ENCODE measurements at places on chromosomes 11 and 22.

GRCh38 chr11:44868455-44869421 lies 81.9 kb downstream of the TP53I11 start:
- no peak for DNase-seq

DNA sequence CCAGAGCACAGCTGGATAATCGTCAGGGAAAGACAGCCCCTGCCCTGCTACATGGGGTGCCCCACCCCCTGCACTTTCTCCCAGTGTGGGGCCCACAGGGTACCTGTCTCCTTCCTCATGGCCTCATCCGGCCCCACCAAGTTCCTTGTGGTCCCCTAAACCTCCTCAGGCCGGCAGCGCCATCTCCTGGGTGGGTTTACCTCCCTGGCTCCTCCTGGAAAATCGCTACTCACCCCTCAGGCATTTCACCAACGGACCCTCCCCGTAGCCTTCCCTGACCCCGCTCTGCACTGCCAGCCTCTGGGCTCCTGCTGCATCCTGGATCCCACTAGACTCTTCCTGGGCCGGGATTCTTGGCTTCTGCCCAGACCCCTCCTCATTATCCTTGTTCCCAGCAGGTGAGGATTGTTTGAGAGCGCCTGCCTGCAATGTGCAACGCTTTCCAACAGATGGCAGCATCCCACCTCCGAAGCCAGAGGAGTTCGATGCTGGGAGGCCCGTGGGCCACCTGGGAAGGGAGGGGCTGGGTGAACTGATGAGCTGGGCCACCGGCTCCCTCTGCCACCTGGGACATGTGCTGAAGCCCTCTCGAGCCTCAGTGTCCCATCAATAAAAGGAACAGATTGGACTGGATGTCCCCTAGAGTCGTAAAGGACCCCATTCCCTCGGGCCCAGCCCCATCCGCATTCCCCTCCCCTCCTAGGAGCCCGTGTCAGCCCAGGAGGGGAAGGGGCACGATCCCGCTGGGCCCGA lies 44.2 kb upstream of the TTLL12 start:
- no peak for DNase-seq

DNA sequence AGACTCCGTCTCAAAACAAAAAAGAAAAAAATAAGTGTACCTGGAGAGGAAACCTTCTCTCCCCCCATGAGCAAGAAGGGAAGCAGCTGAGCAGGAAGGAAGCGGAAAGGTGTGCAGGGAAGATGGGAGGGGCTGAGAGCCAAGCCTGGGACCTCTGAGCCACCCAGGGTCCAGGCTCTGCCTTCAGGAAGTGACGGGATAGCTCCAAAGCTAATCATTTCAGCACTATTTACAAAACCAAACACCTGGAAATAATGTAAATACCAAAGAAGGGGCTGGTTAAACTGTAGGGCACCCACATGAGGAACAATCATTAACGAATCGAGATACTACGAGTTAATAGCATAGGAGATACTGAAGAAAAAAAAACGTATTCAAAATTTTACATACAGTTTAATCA lies 27.9 kb downstream of the ARRB1 start:
- no peak for DNase-seq

GRCh38 chr11:85699957-85700741 lies 14.2 kb upstream of the CCDC89 start:
- no peak for DNase-seq

GRCh38 chr11:128424271-128424711 lies 163.1 kb downstream of the ETS1 start:
- DNase-seq: peak; percentile 88
